ENCODE measurements at places on chromosomes 6 and 20.
A peak's percentile ranks its signal among the peaks of the same experiment; 100 is the strongest.

GRCh38 chr6:109762166-109762565 lies 71.1 kb downstream of the FIG4 start:
- no peak for DNase-seq

DNA sequence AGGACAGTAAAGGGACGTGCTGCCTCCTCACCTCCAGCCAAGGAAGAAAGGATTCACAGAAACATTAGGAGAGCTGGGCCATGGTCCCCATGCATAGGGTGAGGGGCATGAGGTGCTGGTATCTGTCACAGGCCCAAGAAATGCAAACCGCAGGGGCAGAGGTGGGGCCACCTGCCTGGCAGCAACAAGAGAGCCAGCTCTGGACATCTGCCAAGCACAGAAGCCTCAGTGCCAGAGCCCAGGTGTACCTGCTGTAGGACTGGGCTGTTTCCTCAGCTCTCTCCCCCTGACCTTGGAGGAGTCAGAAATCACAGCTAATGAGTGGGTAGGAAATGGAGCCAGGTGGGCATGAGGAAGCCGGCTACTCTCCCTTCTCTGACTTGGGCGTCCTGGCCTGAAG lies 45.3 kb downstream of the SLC2A12 start:
- no peak for DNase-seq

DNA sequence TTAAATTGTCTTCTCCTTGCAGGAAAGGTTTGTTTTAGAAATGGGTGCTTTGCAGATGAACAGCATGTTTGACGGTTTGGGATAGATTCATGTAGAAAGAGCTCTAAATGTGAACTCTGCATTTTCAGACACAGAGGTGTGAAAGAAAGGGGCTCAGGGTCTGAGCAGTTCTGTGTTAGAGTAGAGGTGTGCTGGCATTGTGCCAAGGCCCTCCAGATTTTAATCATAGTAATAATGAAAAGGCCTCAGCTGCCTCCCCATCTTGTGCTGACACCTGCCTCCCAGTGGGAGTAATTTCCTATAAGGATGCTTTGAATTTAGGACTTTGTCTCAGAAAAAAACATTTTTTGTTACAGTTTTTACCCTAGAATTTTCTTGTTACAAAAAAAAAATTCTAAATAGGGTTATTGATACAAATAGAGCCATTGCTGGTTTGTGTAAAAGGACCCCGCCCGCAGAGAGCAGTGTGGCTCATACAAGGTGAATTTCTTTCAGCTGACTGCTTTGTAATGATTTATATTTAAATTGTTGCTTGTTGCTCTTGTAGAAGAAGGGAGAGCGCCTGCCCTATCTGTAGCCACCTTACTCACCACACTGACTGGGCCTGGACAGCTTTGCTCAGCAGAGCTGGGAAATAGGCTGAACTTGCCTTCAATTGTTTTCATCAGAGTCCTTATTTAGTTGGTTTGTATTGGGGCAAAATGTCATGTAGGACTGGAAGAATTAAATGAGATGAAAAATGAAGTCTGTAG lies 294.5 kb downstream of the ZFAND3 start:
- peak; percentile 15 for DNase-seq

- peak; percentile 32 for DNase-seq
Measured at GRCh38 chr6:130473886-130474285, 108.1 kb downstream of the TMEM200A start.

DNA sequence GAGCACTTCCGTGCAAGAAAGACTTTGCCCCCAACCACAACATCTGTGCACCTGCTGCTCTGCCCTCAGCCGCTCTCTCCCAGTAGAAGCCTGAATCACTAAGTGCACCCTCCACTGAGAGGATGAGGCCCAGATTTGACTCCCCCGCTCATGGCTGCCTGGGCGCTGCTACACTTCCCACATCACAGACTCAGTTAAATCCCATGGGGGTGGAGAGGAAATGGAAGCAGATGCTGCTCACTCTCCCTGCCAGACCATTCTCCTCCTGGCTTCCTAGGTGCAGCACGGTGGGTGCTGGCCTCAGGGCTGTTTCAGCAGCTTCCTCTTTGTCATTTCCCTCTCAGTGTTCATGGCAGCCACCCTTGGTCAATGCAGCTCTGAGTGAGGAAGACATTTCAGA lies 4.8 kb downstream of the CST5 start:
- DNase-seq, result peak; percentile 44

GRCh38 chr6:33996120-33996475 lies 149.8 kb downstream of the GRM4 start:
- no peak for DNase-seq

DNA sequence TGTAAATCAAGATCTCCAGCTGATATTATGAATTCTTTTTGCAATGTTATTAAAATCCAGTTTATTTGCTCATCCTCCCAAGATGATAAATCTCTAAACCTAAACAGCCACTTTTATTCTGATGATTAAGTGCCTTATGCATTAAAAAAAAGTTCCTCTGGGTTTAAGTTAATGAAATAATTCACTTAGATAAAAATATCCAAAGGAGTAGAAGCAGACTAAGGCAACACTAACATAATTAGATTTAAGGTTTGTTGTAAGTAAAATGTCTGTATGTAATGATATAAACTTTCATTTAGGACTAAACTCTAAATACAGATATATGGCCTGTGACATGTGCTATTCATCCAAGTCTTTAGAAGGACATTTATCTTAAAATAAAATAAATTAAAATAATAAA lies 457.2 kb downstream of the TENT5A start:
- DNase-seq, result no peak

DNA sequence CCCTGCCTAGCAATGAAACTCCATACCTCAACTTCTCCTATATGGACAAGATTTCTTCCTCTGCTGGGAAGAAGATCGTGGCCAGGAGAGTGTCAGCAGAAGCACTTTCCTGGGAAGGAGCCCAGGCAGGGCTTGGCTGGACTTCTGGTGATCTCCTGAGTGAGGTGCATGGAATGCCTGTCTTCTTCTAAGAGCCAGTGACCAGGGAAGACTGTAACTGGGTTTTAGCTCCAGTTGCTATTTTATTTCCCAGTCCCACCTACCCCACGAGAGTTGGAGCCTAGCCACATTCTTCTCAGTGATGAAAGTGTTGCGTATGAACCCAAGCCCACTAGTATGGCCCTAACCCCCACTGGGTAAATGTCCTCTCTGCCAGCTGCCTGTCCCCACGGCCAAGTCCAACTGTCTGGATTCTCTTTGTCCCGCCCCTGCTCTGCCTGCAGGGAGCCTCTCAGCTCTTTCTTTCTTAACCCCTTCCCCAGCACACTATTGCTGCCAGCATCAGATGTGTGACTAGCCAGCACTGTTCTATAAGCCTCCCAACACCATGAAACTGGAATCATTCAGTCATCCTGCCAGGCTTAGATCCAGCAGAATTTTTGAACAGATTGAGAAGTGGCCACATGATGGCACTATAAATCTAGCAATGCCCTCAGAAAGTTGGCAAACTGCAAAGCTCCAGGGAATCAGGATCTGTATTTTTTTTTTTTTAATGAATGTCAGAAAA lies 69.8 kb upstream of the FAM184A start:
- peak; percentile 21 for DNase-seq

- no peak for DNase-seq
Measured at GRCh38 chr20:59596690-59597089, 7.7 kb upstream of the PHACTR3 start.

DNA sequence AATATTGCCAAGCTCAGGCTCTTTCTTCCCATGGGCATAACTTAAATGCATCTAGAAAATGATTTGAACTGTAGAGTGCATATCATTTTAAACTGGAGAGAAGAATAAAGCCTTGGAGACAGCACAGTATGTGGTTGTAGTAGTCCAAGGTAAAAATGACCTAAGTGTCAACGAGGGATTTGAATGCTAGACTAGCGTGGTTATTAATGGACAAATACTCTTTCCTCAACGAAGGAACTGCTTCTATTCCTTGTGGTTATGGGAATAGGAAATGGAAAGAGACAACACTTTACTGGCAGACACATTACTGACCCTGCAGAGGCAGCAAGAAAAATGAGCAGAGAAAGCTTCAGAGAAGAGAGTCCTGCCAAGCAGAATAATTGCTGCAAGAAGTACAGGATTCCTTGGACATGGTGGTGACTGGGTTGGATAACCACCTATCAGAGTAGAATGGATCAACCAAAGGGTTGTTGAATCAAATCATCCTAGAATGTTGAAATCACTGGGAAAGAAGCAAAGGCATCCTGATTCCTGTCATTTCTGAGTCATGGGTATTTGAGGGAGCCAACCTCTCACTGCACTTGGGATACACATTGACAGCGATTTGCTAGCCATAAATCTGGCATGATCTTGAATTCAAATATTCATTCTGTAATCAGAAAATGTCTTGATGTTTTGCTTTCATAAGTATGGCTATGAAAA lies 258.1 kb upstream of the EPHA7 start:
- DNase-seq, result no peak

- DNase-seq, result no peak
Measured at GRCh38 chr6:14178083-14178445, 60.5 kb downstream of the CD83 start.

GRCh38 chr6:164469276-164469949 lies 840.0 kb downstream of the C6orf118 start:
- no peak for DNase-seq

- DNase-seq, result no peak
Measured at GRCh38 chr20:58647796-58648501, 3.1 kb upstream of the STX16 start.

- DNase-seq, result no peak
Measured at GRCh38 chr20:37190354-37191112, 11.2 kb upstream of the MROH8 start.

GRCh38 chr6:44356487-44356886 lies 14.0 kb downstream of the SPATS1 start:
- DNase-seq, result no peak

- no peak for DNase-seq
Measured at GRCh38 chr6:39490108-39490507, 167.6 kb upstream of the KCNK16 start.

GRCh38 chr6:166514196-166514595 lies 72.3 kb downstream of the RAMACL start:
- DNase-seq, result no peak

GRCh38 chr20:20668639-20669038 lies 43.8 kb downstream of the RALGAPA2 start:
- no peak for DNase-seq

GRCh38 chr20:39885975-39886649 lies 802.9 kb downstream of the MAFB start:
- peak; percentile 48 for DNase-seq

- peak; percentile 54 for DNase-seq
Measured at GRCh38 chr6:135088818-135089809, 34.5 kb upstream of the HBS1L start.

DNA sequence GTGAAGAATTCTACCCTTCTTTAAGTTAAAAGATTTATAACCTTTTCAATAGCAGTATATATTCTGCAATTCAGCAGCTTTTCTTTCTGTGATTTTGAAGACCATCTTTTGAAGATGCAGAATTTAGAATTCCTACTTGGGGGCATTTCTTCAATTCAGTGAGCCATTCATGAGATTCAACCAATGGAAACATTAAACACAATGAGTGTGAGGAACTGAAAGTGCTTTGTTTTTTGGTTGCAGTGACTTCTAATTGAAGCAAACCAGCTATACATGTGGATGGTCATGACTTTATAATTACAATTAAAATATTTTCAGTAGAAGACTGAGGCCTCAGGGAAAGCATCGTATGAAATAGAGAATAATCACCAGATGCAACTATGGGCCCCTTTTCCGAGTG lies 108.3 kb downstream of the CARMIL1 start:
- no peak for DNase-seq

- DNase-seq, result no peak
Measured at GRCh38 chr20:59300333-59301081, at the start of gene EDN3. Gene EDN3 (plus strand): TSS chr20:59300611. CDS start chr20:59300813, 202 bp downstream.

- no peak for DNase-seq
Measured at GRCh38 chr6:81744131-81744530, 8.3 kb downstream of the TENT5A start.

DNA sequence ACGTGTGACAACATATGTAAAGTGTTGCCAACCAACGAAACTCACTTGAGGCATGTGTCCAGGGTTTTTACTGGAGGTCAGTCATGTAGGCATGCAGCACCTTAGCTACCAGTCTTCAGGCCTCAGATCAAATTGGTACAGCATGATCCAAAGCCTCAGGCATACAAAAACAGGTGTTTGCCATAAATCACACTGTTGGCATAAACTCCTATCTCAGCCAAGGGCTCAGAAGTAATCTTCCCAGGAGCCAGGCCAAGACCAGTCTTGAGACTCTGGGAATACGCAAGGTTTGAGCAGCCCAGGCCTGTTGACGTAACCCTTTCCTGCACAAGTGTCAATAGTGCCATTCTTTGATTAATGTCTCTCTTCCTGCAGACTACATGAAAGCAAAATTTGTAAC lies 163.5 kb downstream of the PRL start:
- no peak for DNase-seq

- no peak for DNase-seq
Measured at GRCh38 chr6:70254784-70255183, 48.1 kb downstream of the COL9A1 start.

DNA sequence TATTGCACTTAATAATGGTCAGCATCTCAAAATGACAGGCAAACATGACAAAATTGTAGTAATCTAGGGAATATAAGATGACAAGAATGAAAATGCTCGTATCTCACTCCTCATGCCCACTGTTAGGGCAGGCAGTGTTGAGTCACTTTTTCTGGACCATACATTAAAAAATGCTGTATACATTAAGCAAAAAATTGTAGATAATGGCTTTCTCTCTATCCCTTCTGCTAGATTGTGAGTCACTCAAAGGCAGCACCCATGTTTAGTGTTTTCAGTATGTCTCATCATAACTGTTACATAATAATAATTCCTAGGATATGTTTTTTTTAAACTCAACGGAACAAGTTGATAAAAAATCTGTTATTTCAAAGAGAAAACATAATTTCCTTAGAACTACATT lies 199.3 kb downstream of the TENT5A start:
- no peak for DNase-seq

- no peak for DNase-seq
Measured at GRCh38 chr6:117489003-117489402, 6.5 kb downstream of the DCBLD1 start.

DNA sequence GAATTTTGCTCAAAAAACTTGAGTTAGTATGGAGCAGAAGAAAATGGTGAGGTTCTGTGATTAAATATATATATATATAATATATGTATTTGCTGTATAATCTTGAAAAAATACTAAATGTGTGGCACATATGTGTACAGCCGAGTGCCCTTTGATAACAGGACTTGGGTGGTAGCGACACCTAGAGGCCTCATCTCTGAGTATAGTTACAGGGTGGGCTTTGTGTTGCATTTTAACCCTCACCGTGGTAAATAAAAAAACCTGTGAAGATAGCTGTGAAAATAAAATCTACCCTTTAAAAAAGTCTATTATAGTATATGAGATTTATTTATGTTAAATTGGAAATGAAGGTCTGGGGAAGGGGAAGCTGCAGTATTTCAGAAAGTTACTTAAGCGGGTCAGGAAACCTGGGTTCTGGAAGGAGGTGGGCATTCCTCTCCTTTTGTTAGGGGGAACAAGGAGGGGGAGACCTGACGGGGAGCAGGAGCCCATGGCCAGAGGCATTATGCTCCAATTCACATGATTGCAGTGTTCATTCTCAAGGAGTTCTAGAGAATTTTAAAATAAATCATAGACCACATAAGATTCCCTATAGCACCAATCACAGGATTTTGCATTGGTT lies 82.7 kb downstream of the SH3BGRL2 start:
- peak; percentile 70 for DNase-seq

Data from activated CD4-positive, alpha-beta T cell treated with anti-CD3 and anti-CD28 coated beads for 36 hours (primary cell).